ENCODE measurements at places on chromosomes 2 and 18.

- DNase-seq: peak; percentile 1
Observed at GRCh38 chr2:53202063-53202462, 565.5 kb upstream of the CHAC2 start.

GRCh38 chr2:65660340-65660739, 227.9 kb upstream of the SPRED2 start:
- DNase-seq: no peak

DNA sequence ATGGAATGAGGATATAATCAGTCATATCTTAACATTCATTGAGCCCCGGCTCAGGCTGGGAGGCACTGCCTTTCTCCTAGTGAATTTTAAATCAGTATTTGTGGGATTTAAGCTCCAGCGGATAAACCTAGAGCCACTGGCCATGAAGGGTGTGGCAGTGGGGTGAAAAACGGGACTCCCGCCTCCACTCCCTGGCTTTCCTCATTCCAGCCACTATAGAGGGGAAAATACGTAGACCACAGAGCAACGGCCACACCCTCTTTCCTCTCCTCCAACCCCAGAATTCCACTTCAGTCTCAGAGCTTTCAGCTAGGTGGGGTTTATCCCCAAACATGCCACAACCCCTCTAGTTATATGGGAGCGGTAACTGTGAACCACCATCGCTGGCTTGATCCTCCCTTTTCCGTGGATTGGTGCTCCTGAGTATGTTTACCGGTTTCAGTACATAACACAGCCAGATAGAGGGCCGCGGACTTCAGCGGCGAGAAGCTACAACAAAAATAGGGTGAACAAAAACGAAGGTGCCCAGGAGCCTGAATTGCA, 70.6 kb upstream of the ITGB6 start:
- DNase-seq: no peak

GRCh38 chr2:20362701-20363435, 12.2 kb upstream of the PUM2 start:
- no peak for DNase-seq

DNA sequence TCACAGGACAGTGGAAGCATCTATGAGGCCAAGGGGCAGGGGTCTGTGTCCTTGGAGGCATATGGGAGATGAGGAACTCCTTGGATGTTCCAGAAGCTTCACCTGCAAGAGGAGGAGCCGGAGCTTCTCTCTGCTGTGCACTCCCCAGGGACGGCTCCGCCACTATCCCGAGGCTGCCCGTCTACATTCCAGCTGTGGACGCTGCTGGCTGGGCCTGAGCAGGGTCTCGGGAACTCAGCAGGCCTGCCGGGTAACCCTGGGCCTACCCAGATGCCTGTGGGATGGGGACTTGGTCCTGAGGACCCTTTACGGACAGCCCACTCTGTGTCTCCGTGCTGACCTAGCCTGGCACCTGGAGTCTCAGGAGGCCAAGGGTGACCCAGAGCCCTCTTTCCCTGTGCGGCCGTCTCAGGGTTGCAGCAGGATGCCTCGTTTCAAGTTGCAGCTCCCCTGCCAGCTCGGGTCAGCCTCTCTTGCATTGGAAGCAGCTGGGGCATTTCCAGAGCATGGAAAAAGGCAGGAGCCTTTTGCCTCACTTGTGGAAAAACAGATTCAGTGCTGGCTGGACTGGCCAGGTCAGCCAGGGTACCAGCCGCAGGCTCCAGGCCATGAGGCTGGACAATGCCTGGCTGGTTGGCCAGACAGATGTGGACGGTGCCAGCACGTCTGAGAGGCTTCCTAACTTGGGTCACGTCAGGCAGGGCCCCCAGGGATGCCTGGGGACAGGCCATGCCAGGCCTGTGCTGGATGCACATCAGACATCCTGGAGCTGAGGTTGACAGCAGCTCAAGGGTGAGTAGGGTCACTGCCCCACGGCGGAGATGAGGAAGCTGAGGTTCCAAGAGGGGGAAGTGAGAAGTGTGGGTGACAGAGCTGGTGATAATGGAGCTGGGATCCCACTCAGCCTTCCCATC, 41.5 kb downstream of the SCTR start:
- DNase-seq: no peak

DNA sequence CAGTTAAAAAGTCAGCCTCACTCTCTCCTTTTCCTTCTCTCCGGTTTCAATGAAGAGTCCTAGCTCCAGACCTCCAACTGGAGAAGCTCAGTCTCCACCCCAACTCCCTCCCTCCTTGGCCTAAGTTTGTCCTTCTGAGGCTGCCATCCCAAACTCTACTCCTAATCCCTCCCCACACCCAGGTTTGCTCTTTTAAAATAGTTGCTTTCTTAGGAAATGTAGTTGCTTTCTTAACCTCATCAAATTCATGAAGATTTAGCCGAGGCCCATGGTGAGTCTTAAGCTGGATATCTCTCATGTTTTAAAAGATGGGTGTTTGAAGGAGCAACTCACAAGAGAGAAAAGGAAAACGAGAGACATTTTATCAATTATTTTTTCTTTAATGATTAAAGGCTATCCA, 937 bp upstream of the LANCL1 start:
- peak; percentile 59 for DNase-seq

DNA sequence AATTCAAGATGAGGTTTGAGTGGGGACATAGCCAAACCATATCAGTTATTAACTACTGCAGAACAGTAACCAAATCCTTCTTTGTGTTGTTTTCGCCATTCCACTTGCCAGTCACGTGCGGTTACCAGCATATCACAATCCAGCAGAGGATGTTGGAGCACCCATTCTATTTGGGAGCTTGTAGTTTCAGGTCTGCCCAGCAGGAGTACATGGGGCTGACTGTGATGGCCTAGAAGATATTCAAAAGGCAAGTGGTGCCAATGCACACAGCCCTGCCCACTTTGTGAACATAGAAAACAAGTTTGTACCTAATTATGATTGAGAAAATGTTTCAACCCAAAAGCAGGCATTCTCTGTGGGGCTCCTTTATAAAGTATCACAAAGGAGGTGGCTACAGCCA, 57.0 kb downstream of the ZNF519 start:
- DNase-seq: no peak

DNA sequence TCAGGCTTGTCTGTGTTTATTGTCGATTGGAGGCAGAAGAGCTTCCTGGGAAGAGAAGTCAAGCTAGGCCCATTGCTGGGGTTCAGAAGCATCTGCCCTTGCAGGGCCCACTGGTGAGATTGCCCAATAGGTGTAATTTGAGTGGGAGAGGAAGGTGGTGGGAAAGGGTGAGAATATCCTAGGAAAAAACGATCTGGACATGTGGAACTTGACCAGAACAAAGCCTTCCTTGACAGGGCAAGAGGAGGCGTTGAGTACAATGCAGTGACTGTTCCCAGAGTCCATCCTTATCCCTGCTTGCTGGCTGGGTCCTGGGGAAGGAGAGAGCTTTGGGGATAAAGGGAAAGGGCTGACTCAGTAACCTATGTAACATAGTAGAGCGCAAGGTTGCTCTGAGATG, 27.1 kb downstream of the NABP1 start:
- DNase-seq: no peak

- DNase-seq: no peak
Observed at GRCh38 chr2:111164078-111164477, 43.4 kb downstream of the BCL2L11 start.

GRCh38 chr2:64330281-64331113, 123.5 kb upstream of the LGALSL start:
- DNase-seq: peak; percentile 82
